ENCODE measurements at places on chromosomes 1 and 21.

- peak; percentile 92 for DNase-seq
These were observed 18.9 kb downstream of the CAPN2 start for GRCh38 chr1:223731133-223731770.

- peak; percentile 13 for DNase-seq
These were observed 60.9 kb upstream of the KCNH1 start for GRCh38 chr1:211194826-211195225.

DNA sequence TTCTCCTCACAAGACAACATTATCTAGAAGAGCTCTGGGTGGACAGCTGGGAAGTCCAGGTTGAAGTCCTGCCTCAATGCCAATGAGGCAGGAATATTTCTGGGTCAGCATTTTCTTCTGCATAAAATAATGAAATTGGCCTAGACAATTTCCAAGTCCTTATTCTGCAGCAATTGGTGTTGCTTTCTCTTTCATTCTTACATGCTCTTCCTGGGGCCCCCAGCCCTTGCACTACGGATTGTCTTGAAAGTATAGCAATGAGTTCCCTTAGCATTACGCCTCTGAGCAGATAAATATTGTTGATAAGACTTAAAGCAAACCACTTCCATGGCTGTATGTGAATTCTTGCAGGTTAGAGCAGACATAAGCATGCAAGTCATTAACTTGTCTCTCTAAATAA lies 188.5 kb downstream of the TGFBR3 start:
- peak; percentile 41 for DNase-seq

DNA sequence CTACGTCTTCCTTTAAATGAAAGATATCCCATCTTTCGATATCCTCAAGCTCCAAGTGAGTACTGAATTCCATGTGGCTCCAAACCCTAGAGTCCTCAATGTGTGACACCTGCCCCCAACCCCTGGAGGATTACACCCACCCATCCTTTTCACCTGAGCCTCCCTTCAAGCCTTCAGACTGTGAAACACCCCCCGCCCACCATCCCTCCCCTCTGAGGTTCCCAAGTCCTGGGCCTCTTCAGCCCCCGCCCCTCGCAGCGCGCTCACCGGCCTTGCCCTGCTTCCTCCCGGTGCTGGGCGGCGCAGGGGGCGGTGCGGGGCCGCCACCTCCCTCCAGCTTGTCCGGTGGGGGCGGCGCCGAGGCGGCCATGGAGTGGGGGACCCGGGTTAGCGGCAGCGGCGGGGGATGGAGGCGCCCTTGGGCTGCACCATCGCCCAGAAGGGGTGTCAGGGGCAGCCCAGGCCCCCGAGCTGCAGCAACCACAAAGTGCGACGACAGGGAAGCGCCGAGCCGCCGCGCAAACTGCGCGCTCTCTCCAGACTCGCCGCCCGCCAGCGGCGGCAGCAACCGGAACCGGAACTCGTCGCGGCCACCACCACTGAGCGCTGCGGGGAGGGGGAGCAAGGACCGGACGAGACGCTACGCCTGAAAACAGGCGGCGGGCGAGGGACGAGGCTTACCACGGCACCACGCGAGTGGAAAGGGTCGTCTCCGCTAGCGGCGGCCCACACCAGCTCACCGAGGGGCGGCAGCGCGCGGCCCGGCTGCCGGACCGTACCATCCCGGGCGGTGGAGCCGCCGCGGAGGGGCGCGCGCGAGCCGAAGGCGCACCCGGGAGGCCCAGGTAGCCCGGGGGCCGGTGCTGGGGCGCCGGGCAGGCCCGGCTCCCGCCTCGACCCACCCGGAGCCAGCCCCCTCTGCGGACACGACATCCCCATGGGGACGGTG lies at the start of gene PYGO2:
TSS of gene PYGO2 (minus strand) at position 576 of the 949 bp plus-strand sequence. CDS start at position 370, 206 bp downstream.
- peak; percentile 78 for DNase-seq

DNA sequence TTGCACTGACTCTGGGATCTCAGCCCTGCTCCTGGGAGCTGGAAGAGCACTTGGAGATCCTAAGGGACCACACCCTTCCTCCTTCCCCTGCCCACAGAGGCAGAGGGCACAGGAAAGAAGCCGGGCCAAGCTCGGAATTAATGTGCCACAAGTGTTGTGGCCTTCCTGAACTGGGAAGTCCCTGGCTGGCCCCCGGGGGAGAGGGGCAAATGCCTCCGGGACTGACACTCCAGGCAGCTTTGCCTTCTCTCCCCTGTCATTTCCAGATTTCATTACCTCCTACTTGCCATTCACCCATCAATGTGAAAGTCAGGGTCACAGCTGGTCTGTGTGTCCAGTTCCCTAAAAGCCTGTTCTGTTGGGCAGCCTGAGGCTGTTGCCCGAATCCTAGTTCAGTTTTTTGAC lies 21.7 kb downstream of the SESN2 start:
- DNase-seq: no peak

- peak; percentile 74 for DNase-seq
These were observed 756 bp downstream of the ANKRD13C start for GRCh38 chr1:70353601-70354331.

DNA sequence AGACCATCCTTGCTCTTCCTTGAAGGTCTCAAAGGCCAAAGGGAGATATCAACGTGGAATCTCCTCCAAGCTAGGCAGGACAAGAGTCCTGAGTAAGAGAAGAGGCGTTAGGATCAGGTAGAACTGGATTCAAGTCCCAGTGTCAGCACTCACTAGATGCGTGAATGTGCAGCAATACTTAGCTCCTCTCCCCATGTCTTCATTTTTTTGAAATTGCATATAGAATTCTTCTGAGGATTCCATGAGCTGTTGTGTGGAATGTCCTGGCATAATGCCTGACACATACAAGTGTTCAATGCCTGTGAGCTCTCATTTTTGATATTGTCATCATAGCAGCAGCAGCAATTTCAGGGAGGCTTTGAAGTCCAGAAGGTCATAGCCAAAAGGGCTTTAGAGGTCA lies 333.2 kb downstream of the KCNH1 start:
- peak; percentile 2 for DNase-seq

DNA sequence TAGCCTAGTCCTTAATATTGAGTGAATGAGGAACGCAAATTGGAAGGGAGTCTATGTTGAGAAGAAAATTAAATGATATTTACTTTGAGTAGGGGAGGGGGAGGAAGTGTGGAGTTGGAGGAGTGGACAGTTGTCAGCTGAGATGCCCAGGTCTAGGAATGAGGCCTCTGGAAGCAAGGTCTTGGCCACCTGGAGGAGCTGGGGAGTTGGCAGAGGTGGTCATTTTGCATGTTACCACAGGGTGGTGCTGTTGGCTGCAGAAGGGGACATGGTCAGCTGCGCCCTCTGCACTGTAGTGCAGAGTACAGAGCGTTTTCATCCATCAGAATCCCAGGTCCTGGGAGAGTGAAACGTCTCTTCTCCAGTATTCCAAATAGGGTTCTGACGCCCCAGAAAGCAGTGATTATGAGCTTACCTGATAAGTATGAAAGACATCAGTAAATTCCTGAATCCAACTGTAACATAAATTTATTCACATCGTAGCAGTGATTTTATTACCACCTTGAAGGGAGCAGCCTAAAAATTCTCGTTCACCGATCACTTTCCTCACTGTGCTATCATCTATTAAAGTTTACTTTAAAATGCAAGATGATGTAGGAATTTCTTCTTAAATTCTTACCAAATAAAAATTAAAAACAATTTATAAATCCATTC lies 13.8 kb downstream of the PARK7 start:
- peak; percentile 89 for DNase-seq

DNA sequence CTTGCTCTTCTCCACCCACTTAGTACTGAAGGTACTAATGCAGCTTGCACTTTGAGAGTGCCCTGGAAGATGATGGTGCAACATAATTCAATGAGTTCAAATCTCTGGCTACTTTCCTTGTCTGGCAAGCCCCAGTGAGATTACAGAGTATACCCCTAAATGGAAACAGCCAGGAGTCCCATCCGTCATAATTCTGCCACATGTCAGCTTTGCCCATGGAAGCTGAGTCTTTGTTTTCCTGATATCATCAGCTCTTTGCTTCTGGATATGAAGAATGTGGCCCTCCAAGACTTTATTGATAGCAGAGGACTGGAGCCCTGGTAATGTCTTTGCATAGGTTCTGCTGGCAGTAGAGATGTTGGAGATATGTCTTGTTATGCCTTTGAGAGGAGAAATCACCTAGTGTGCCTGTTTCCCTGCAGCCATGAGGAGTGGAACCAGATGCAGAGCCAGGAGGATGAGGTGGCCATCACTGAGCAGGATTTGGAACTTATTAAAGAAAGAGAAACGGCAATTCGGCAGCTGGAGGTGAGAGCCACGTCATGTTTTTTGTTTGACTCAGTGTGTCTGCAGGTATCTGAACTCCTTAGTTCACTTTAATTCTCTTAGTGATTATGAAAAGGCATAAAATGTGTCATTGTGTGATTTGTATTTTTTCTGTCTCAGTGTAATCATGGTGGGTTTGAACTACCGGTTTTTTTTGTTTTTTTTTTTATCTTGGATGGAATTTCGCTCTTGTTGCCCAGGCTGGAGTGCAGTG lies 18.7 kb upstream of the PPP1R8 start:
- no peak for DNase-seq

DNA sequence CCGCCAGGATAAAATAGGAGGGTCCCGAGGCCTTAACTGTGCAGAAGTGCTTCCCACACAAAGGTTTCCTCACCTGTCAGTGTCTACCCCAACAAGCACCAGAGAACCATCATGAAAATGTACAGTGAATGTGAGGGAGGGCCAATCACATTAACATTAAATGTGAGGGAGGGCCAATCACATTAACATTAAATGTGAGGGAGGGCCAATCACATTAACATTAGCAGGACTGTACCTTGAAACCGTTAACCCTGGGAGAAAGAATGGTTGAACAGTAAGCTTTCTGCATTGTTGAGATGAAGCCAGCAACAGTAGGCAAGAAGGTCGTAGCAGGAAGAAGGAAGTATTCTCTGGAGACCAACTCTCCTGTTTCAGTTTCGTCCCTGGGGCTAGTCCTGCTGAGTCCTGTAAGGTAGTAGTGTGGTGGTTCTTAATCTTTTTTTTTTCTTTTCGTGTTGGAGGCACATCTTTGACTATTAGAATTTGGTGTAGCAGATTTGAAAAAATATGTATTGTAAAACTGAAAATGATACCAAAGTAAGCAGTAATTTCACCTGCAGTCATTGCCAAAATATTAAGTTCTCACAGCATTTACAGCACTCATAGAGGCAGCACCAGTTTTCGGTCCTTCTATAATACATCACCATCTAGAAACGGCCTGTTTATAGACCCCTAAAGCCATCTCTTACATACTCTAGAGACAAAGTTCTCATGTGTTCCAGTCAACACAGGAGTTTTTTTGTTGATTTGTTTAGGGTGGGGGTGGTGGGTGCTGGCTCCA lies 98.6 kb upstream of the PPP2R5A start:
- DNase-seq: peak; percentile 44

DNA sequence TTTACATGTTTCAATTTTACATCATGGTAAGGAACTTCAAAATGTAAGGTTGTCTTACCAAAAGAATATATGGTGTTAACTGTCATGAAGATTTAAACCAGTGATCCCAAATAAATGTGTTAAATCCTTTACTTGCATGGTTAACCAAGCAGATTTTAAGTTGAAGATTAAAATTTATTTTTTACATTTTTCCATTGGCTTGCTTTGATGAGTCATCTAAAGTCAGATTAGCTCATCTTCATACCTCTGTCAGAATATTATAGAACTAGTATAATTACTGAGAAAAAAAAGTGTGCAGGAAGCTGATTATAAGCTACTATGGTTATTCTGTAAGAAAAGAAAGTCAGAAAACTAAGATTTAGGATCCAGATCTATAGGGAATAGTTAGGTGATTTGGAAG lies 95.3 kb upstream of the DPH5 start:
- no peak for DNase-seq

All from choroid plexus epithelial cell (primary cell).